ENCODE measurements at places on chromosomes 6 and 20. TPM values are rescaled to one million over a fixed set of nuclear protein-coding genes. Genes with fewer than 3 reads are reported as not detected.

The SPDEF gene
- not detected for total RNA-seq

DNA sequence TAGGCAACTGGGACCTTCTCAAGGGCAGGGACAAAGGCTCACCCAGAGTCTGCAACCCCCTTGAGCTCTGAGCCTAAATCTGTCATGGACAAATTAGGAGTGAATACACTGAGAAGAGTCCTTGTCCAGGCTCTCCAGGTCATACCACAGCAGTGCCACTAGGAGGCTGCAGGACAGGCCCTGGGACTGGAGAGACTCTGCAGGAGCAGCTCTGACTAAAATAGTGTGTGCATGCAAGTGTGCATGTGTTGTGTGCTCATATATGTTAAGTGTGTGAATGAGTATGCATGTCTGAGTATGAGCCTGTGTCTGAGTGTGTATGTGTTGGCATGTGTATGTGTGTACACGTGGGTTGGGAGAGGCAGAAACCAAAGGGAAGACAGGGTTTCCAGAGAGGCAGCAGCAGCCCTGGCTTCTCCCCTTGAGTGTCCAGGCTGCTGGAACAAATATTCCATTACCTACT, 27.1 kb downstream of the MRPL14 start:
- peak; percentile 79 for ATAC-seq

- no peak for ATAC-seq
These were observed 176.7 kb downstream of the PTPRK start for GRCh38 chr6:128343706-128344105.

DNA sequence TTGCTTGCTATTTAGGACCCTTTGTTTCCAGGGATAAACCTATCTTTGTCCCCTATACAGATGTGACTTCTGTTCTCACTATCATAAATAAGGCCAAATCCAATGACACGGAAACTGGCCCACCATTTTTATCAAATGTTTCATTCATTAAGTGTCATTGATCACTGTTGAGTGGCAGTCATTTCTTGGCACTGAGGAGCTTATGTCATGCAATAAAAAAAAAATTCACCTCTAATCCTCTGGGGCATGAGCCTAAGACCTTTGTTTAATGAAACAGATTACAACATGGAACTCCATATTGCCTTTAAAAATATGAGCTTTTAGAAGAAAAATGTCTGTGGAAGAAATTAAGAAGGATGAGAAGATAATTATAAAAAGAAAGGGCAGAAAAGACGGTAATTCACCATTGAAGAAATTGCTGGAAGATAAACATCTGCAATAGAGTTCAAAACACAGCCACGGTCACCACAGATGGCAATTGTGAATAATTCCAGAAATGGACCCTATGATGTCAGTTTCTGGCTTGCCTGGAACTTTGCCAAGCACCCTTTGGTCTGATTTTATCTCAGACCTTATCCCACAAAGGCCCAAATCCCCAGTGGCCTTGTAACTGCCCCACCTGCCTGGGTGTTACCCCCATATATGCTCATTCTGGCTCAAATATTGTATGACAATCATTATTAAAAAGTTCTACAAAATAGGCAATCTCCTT, 91.1 kb downstream of the DST start:
- peak; percentile 46 for ATAC-seq

The BCL2L1 gene
- total RNA-seq, result 80.9 TPM

GRCh38 chr6:150566486-150566885, 33.2 kb upstream of the PLEKHG1 start:
- ATAC-seq, result no peak

GRCh38 chr20:8005033-8005432, 14.5 kb downstream of the TMX4 start:
- ATAC-seq, result no peak

DNA sequence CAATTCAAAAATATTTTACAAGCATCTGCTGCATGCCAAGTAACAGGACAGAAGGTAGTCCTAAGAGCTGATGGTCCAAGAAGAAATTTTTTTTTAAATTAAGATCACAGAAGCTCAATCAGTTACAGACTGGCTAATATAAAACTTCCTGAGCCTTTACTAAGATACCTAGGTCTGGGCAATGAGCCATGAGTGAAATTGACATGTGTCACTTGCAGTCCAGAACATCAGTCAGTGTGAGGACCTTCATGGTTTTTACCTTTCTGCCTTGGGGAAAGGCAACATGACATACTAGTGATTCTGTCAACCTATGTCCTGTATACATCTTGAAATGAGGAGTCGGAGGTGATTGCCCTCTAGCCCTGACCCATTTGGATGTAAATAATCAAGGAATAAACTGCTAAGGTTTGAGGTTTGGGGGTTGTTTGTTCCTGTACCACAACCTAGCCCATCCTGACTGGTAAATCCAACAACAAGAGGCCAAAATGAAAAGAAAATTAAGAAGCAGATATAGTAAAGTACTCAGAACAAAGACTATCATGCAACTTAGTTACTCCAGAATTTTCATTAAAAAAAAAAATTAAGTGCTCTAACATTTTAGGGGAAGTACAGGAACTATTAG, 70.0 kb downstream of the CNKSR3 start:
- no peak for ATAC-seq

- no peak for ATAC-seq
These were observed 31.6 kb downstream of the CBFA2T2 start for GRCh38 chr20:33521461-33521860.

DNA sequence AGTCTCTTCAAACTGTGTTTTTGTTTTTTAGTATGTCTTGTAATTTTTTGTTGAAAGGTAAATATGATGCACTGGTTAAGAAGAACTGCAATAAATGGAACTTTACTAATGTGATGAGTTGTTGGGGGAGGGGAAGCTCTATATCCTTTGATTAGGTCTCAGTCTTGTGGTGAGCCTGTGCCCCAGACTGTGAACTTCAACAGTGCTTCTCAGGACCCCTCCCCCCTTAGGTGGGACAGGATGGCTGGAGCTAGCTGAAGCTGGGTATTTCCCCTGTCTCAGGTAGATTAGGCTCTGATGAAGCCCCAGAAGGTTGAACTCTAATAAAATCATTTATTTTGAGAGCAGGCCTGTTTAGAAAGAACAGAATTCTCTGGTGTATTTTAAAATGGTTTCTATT, 31.4 kb upstream of the TASP1 start:
- no peak for ATAC-seq
